ENCODE measurements at places on chromosomes 16 and 17.

GRCh38 chr16:8655184-8655717 lies 19.2 kb upstream of the ABAT start:
- no peak overlapping the region for H3K27ac ChIP-seq
- no peaks in the 10 kb centered on the region for H3K36me3 ChIP-seq
- H3K4me1 ChIP-seq, result no peaks in the 10 kb centered on the region
- H3K4me3 ChIP-seq, result no peak overlapping the region
- no peaks in the 10 kb centered on the region for H3K27me3 ChIP-seq

- H3K36me3 ChIP-seq, result peaks cover 27% of the 10 kb centered on the region
- DNase-seq, result peak; percentile 69
These were observed 628 bp downstream of the GABARAPL2 start for GRCh38 chr16:75566758-75567255.

DNA sequence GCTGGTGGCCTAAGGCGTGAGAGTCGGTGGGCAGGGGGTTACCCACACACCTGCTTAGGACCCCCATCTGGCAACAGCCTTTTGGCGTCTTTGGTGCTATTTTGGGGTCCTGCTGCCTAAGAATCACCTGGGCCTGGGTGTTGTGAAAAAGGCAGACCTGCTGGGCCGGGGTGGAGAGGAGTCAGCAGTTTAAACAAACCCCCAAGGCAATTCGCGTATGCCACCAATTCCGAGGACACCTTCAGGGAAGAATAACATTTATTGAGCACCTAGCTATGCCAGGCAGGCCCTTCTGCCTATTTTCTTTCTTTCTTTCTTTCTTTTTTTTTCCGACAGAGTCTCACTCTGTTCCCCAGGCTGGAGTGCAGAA lies 53.9 kb upstream of the TOB1 start:
- no peaks in the 10 kb centered on the region for H3K36me3 ChIP-seq
- no peak overlapping the region for H3K27ac ChIP-seq
- H3K4me3 ChIP-seq, result no peak overlapping the region
- H3K27me3 ChIP-seq, result no peaks in the 10 kb centered on the region

DNA sequence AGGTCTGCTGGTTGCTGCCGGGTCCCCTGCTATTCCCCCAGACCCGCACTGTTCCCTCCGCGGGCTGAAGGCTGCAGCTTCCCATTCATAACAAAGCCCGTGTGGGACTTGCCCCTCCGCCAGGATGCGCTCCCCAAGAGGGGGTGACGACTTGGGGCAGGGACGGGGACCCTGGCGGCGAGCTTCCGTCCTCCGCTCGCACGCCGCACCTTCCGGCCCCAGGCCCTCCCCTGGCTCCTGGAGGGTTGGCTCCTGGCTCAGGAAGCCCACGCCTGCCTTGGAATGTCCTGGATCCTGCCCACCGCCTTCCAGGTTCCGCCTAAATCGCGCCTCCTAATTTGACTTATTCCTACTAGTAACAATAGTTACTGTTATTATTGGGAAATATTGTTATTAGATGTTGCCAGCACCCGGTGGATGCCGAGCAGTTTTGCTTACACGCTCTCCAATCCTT lies 1.1 kb upstream of the TFAP4 start:
- H3K4me3 ChIP-seq, result peak overlapping the region; percentile 69
- peak; percentile 86 for DNase-seq
- H3K27me3 ChIP-seq, result no peaks in the 10 kb centered on the region
- H3K36me3 ChIP-seq, result no peaks in the 10 kb centered on the region
- H3K4me1 ChIP-seq, result peaks cover 23% of the 10 kb centered on the region
- H3K27ac ChIP-seq, result peak overlapping the region; percentile 87

DNA sequence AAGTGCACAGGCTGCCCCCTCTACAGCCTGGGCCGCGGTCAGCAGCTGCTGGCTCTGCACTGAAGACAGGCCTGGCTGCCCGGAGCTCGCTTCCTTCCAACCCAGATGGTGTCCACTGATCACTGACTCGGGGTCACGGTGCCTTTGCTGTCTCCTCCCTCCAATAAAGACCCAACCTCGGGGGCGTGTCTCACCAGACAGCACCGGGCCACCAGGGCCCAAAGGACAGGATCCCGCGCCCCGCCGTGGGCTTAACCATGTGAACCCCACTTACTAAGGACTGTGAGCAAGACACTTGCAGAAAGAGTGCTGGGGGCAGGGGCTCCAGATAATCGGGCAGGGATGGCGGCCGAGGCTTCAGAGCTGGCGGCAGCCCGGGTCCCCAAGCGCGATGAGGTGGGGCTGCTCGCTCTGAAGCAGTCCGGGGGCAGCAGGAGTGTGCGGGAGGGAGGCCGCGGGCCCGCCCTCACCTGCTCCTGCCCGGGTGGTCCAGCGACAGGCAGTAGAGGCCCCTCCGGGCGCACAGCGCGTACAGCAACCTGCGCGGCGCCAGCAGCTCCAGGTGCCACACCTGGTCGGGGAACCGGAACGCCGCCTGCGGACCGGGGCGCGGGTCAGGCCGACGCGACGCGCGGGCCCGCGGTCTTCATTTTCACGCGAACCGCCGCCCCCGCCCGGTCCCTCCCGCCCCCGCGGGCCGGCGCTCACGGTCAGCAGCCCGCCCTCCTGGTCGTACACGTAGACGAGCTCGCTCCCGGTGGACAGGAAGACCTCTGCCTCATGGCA lies 502 bp downstream of the FAAP100 start:
- peak overlapping the region; percentile 99 for H3K4me3 ChIP-seq
- H3K27ac ChIP-seq, result peak overlapping the region; percentile 54
- DNase-seq, result peak; percentile 59
- peaks cover 3% of the 10 kb centered on the region for H3K36me3 ChIP-seq
- H3K27me3 ChIP-seq, result no peaks in the 10 kb centered on the region

DNA sequence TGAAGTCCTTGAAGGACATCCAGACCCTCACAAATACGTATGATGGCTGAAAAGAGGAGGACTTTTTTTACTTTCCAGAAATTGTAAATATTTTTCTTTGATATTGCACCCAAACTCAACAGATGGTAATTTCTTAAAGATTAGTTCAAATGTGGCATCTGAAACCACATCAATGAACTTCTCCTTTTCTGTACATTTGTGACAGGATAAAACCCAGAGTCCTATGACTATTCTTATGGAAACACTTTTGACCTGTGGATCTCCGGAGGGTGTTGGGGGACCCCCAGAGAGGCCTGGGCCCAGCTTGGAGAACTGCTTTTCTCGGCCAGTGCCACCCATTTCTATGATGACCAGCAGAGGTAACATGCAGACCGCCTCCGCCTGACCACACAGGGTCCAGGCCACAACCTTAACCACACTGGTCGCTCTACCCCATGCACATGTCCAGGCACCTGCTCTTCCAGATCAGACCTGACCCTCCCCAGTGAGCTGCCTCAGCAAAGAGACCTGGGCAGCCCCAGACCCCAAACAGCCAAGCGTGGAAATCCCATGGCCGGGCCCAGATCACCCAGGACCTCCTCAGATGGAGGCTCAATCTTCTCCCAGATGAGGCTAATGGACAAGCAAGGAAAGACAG lies 22.7 kb downstream of the RPH3AL start:
- no peaks in the 10 kb centered on the region for H3K36me3 ChIP-seq
- no peak overlapping the region for H3K4me3 ChIP-seq
- no peaks in the 10 kb centered on the region for H3K27me3 ChIP-seq
- DNase-seq, result peak; percentile 33

DNA sequence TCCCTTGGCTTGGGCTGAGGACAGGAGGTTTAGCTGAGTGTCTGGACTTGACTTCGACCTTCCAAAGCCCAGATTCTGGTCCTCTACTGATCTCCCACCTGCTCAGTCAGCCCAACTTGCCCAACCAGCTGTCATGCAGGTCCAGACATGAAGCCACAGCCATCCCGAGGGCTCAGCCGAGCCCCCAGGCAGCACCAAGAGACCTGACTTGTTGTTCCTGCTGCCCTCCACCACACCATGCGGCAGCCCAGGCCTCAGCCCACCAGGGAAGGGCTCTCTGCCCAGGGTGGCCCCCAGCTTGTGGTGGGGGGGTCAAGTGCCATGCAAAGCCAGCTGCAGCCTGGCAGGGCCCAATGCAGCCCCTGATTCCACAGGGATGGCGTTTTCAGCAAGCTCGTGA lies 17.2 kb upstream of the CACNG4 start:
- no peaks in the 10 kb centered on the region for H3K4me1 ChIP-seq
- H3K36me3 ChIP-seq, result no peaks in the 10 kb centered on the region
- H3K27me3 ChIP-seq, result no peaks in the 10 kb centered on the region
- no peak overlapping the region for H3K27ac ChIP-seq
- H3K4me3 ChIP-seq, result no peak overlapping the region
- DNase-seq, result no peak

DNA sequence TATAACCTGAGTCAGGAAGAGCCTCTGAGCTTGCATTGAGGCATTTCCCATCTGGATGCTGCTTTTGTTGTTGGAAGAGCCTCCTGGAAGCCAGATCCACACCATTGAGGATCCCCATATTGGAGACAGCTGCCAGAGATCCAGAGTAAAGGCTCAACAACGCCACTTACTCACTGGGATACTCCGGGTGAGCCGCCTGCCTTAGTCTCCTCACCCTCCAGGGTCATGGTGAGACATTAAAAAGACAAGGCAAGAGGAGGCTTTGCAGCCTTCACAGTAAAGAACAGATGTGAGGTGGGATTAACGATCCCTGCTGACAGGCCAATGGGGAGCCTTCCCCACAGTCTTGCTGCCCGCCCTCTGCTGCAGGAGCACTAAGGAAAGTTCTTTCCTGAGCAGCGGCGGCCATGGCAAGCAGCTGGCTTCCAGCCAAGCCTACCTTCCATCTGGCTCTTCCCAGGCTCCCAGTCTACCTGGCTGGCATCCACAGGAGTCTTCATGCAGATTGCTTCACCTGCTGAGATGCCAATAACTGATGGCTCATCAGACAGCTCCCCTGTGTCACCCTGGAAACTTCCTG lies 198.5 kb downstream of the CYLD start:
- H3K4me1 ChIP-seq, result peaks cover 3% of the 10 kb centered on the region
- H3K4me3 ChIP-seq, result no peak overlapping the region
- no peak overlapping the region for H3K27ac ChIP-seq
- H3K27me3 ChIP-seq, result no peaks in the 10 kb centered on the region
- DNase-seq, result no peak

DNA sequence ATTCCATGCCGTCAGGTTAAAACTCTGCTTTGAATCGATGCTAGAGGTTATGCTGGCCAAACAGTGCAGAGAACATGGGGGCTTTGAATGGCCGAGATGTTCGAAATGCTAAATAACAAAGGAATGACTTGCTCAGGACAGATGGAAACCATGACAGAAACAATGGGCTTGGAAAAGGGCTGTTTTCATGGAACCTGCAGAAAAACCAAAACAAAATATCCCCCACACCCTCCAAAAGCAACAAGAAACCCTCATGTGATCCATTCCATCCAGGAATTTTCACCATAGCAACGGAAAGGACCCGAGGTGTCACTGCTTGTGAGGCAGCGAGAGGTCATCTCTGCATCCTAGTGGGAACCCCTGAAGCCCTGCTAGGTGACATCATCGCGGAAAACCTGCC lies 25.5 kb downstream of the GPRC5B start:
- no peak overlapping the region for H3K4me3 ChIP-seq
- DNase-seq, result no peak
- H3K27me3 ChIP-seq, result no peaks in the 10 kb centered on the region
- no peaks in the 10 kb centered on the region for H3K36me3 ChIP-seq

- H3K27me3 ChIP-seq, result no peaks in the 10 kb centered on the region
- H3K4me3 ChIP-seq, result no peak overlapping the region
- peak; percentile 16 for DNase-seq
- H3K4me1 ChIP-seq, result peaks cover 11% of the 10 kb centered on the region
- H3K36me3 ChIP-seq, result no peaks in the 10 kb centered on the region
These were observed 13.2 kb downstream of the RPH3AL start for GRCh38 chr17:339193-340061.

GRCh38 chr17:12047681-12048376 lies 27.2 kb downstream of the MAP2K4 start:
- no peaks in the 10 kb centered on the region for H3K4me1 ChIP-seq
- no peak overlapping the region for H3K4me3 ChIP-seq
- no peak for DNase-seq
- no peak overlapping the region for H3K27ac ChIP-seq
- H3K36me3 ChIP-seq, result no peaks in the 10 kb centered on the region

GRCh38 chr16:939941-940340 lies 30.8 kb downstream of the LMF1 start:
- H3K4me1 ChIP-seq, result no peaks in the 10 kb centered on the region
- no peaks in the 10 kb centered on the region for H3K27me3 ChIP-seq
- no peak for DNase-seq

DNA sequence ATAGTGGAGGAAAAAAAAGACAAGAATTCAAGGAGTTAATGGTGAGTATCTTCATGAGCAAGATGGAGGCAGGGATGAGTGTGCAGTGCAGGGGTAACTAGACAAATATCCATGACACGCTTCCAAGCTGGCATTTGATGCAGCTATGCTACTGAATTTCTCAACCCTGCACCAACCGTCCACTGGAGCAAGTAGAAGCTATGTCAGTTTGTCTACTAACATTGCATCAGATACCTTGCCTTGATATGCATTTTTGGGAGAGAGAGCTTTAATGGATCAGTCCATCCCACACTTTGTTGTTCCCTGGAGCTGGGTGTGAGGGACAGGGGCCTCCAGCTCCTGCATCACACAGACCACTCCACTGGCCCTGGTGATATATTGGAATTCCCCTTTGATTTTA lies 16.4 kb downstream of the CCL11 start:
- no peak overlapping the region for H3K27ac ChIP-seq
- no peak for DNase-seq
- H3K4me3 ChIP-seq, result no peak overlapping the region
- H3K27me3 ChIP-seq, result no peaks in the 10 kb centered on the region
- no peaks in the 10 kb centered on the region for H3K36me3 ChIP-seq

GRCh38 chr17:64982139-64982915 lies 63.0 kb upstream of the LRRC37A3 start:
- no peak overlapping the region for H3K4me3 ChIP-seq
- no peak for DNase-seq
- peak overlapping the region; percentile 99 for H3K27ac ChIP-seq
- no peaks in the 10 kb centered on the region for H3K27me3 ChIP-seq
- H3K36me3 ChIP-seq, result no peaks in the 10 kb centered on the region
- peaks cover 60% of the 10 kb centered on the region for H3K4me1 ChIP-seq

GRCh38 chr16:23505180-23505665 lies 5.1 kb downstream of the GGA2 start:
- peak overlapping the region; percentile 60 for H3K4me3 ChIP-seq
- peaks cover 35% of the 10 kb centered on the region for H3K36me3 ChIP-seq
- DNase-seq, result no peak
- H3K27me3 ChIP-seq, result no peaks in the 10 kb centered on the region
- H3K4me1 ChIP-seq, result peaks cover 85% of the 10 kb centered on the region

DNA sequence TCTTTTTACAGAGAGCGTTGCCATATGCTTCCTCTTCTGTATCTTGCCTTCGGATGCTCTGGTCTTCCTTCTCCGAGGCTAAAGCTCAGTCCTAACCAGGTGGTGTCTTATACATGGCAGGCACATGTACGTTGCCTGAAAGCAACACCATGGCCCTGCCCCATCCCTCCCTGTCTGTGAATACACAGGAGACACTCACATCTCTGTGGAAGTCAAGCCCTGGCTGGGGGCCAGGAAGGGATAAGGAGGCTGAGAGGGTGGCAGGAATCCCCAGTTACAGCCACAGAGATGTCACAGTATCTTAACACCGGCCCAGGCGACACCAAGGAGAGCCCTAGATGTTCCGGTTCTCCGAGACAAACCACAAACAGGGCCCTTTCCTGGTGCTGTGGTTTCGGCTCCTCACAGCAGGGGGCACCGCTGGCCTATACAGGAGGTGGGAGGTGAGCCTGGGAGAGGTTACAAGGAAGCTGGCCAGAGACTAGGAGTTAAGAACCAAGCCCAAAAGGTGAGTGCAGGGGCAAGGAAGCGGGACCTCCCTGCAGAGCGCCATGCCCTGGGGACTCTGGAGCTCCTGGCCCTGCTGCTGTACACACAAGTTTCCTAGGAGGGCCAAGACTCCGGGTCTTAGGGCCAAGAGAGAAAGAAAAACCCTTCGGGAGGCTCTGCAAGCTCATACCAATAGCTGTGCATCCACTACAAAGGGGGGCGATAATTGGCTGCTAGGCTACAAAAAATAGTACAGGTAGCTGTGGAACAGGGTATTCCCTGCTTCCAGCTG lies 41.7 kb downstream of the SRL start:
- H3K4me1 ChIP-seq, result peaks cover 14% of the 10 kb centered on the region
- no peak overlapping the region for H3K27ac ChIP-seq
- DNase-seq, result peak; percentile 75
- no peaks in the 10 kb centered on the region for H3K36me3 ChIP-seq
- no peaks in the 10 kb centered on the region for H3K27me3 ChIP-seq
